ENCODE measurements at places on chromosomes 6 and 20.
A peak's percentile ranks its signal among the peaks of the same experiment; 100 is the strongest.

GRCh38 chr6:28747631-28748157 lies 176.1 kb downstream of the TRIM27 start:
- peak; percentile 11 for DNase-seq

DNA sequence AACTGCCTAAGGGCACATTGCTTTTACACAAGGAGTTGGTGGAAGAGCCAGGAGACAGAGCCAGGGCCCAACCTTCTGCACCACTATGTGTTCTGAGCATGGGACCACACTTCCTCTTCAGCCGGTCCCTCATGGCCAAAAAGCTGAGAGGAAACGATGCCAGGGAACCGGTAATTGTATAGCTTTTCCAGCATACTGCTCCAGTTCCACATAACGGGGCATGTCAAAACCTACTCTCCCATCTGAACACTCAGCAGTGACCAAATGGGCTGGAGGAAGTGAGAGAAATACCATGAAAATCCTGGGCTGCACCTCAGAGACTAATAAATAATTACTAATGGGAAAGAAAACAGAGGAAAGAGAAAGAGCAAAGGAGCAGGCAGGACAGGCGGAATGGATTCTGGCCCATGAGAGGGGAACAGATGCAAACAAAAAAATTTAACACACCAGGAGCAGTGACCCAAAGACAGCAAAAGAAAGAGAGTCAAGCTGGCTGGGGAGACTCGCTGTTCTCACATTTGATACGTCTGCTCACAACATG lies 52.0 kb upstream of the BMP2 start:
- DNase-seq = peak; percentile 13

DNA sequence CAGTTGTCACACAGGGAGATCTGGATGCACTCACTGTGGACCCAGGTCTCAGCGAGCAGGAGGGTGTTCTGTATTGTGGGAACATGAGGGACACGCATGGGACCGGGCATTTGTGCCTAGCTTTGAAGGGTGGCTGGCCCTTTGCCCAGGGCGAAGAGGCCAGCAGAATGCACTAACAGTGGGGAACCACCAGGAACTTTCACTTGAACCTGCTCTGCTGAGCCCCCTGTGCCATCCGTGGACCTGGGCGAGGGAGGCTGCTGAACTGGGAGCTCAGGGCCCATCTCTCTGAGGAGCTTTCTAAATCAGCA lies 1.2 kb upstream of the ULBP2 start:
- DNase-seq = no peak

DNA sequence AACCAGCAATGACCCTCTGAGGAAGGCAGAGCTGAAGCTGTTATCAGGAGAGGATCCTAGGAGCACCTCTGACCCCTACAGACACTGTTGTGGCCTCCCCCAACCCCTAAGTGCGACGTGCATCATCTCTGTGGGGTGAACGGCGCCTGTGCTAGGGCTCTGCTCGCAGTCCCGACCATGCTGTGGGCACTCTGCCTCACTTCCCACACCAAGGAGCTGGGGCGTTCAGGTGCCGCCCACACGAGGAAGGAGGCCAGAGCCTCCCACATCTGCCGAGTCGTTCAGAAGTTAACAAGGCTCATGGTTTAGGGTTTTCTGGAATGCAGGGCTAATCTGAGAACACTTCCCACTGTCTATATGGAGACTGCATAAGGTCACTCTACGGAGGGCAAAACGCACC lies 62.1 kb downstream of the GINS1 start:
- DNase-seq = no peak

DNA sequence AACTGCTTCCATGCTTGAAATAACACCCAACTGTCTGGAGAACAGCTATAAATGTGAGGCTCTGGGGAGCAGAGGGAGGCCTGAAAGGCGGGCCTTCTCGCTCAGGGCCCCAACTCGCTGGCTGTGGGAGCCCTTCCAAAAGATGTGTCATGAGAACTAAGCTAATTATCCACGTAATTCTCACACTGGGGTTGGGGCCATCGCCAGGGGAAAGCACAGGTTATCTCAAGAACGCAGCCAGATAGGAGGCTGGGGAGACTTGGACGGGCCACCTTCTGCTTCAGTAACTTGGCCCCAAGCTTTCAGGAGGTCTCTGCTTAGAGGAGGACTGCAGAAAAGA lies 1.6 kb downstream of the PXDC1 start:
- no peak for DNase-seq

GRCh38 chr6:127886603-127887002 lies 14.3 kb downstream of the THEMIS start:
- DNase-seq = no peak

- no peak for DNase-seq
These were observed 64.2 kb upstream of the SDHAF4 start for GRCh38 chr6:70502484-70502883.

GRCh38 chr6:70998148-70998547 lies 41.3 kb upstream of the B3GAT2 start:
- DNase-seq = no peak

DNA sequence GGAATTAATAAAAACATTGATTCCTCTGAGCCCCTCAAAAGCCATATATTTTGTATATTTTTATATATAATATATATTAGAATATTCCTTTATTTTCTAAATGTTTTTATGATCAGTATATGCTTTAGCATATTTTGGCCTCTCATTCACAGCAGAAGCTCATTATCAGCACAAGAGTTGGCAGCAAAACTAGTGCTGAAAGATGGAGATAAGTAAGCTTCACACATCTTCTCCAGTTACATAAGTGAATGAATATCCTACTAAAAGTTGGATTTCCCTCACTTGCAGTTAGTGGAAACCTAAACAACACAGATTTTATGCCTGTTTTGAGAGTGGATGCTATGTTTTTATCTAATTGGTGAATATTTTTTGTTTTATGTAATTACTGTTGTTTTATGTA lies 1303.8 kb upstream of the ADGRB3 start:
- no peak for DNase-seq

- DNase-seq = no peak
These were observed 217.1 kb downstream of the ALDH8A1 start for GRCh38 chr6:134732763-134733162.

- DNase-seq = no peak
These were observed 2.9 kb downstream of the TNNC2 start for GRCh38 chr20:45823949-45824835.

GRCh38 chr20:22389836-22390542 lies 194.4 kb downstream of the FOXA2 start:
- no peak for DNase-seq

DNA sequence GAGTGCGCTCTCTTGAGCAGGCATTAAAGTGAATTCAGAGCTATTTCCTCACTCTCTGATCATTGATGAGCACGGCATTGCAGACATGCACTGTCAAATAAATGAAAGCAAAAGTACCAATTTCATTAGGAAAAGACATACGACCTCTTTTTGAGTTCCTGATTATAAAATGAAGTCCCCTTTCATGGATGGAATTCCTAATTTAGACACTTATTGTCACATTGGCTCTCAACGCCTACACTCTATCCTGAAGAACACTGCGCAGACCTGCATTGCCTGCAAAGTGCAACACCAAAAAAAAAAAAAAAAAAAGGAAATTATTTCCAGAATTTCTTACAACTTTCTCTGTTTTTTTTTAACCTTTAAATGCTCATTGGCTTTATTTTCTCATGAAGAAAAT lies 1.6 kb downstream of the ADGRB3 start:
- DNase-seq = no peak

DNA sequence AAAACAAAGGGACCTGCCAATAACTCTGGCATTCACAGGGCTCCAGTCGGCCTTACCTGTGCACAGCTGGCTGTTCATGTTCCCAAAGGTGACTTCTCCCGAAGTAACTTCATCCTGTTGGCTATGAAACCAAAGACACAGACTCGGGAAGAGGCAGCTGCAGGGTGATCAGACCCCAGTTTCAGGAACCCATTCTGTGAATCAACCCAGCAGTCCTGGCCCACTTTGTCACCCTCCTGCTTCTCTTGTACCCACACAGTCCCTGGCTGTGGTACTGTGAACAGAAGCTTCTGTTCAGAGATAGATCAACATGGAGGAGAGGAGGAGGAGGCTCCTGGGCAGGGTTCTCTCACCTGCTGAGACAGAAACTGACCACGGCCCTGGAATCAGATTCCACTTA lies 8.7 kb upstream of the PGC start:
- DNase-seq = no peak

DNA sequence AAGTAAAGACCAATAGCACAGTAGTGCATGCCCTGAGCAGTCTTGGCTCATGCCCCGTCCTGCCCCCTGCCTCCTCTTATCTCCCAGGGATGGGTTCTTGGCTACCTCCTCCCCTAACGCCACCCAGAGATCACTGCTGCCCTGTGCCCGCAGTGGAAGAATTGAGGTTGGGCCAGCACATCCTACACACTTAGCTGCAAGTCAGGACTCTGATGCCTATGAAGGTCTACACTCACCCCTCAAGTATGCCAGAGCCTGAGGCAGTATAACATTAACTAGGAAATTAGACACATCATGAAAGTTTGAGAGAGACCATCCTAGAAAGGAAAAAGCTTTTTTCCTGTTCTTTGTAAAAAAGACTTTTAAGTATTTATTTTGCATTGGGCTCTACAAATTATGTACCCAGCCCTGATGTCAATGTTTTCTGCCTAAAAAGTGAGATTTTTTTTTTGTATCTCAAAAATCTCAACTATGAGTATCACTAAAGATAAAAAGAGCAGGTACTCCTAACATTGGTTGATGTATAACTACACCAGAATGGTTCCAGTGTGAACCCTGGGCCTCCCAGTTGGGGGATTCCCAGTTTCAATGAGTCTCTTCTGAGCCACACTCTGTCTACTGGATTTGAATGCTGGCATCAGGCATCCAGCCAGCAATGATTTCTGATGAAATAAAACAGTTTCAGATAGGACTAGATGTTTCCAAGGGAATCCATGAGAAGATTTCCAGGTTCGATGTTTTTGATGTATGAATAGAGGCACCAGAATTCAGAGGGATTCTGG lies 115.4 kb downstream of the ISM1 start:
- no peak for DNase-seq

GRCh38 chr6:148351309-148351708 lies 8.7 kb downstream of the SASH1 start:
- DNase-seq = peak; percentile 59

- DNase-seq = peak; percentile 59
These were observed 69.8 kb upstream of the FAM184A start for GRCh38 chr6:119148098-119148824.

- no peak for DNase-seq
These were observed 149.7 kb upstream of the TNFAIP3 start for GRCh38 chr6:137717074-137718073.

DNA sequence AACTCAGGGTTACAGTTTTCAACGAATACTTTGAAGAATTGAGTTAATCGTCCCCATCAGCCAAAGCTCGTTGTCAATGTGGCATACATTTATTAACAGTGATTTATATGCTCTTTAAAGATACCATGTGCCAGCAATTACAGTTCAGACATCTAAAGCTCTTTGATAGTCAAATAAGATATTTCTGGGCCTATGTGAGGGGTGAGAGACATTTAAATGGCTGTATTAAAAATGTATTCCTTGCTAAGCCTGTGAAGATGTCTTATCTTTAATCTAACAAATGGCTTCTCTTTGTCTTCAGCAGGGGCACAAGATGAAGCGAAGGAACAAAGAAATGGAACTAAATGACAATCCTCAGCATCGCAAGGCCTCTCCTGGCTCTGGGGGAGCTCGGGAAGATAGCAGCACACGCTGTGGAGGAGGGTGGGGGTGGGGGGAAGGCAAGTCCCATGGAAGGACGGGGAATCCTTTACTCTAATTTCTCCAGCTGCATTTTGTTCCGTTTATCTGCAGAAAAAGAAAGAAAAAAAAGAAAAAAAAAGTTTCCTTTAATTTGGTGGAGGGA lies 523.6 kb downstream of the KIF16B start:
- no peak for DNase-seq

- no peak for DNase-seq
These were observed 110.8 kb upstream of the GPR6 start for GRCh38 chr6:109867009-109867969.

GRCh38 chr20:57330998-57331397 lies 1.4 kb downstream of the SPO11 start:
- peak; percentile 56 for DNase-seq

GRCh38 chr6:71287926-71288227 lies 734 bp upstream of the OGFRL1 start:
- no peak for DNase-seq

DNA sequence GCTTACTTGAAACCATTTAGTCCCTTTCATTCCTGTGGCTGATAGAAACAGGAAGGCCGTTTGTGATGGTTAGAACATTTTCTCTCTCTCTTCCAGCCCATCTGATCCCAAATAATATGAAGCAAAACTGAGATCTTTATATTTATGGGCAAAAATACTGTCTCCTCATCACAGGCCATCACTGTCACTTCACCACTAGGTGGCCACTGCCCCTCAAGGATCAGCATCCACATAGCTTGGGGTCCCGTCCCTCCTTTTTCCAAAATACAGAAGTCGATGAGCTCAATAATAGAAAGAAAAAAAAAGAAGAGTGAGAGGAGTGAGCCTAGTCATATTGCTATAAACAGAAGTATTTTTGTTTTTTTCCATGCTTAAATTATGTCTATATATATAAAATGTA lies 46.4 kb upstream of the LAMP5 start:
- peak; percentile 83 for DNase-seq

DNA sequence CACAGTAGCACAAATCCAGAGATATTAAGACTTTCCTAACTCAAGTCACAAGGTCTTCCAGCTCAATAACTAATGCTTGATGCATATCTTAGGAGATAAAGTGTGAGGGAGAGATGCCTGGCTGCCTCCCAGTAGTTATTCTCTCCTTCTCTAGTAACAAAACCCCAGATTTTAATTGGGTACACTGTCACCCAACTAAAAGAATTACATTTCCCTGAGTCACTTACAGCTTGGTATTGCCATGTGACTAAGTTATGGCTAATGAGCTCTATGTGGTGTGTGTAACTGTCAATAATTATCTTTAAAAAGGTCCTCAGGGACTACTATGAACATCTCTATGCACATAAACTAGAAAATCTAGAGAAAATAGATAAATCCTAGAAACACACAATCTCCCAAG lies 32.0 kb downstream of the KIF6 start:
- DNase-seq = no peak

DNA sequence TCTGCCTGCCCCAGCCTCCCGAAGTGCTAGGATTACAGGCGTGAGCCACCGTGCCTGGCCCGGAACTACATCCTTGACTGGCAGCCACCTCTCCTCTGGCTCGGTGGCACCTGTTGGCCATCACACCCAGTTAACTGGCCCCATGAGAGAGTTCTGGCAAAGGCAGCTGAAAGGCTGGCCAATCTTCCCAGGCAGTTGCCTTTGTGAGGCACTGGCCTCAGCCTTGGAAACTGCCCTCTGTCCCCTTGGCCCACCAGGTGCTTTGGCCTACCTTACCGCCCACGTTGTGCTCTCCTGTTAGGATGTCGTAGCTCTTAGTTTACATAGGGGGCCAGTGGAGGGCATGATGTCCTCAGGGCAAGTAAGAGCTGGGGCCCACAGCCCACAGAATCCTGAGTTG lies 9.6 kb upstream of the MANBAL start:
- DNase-seq = no peak

GRCh38 chr6:125207956-125208355 lies 54.4 kb downstream of the TPD52L1 start:
- peak; percentile 41 for DNase-seq

- DNase-seq = no peak
These were observed 13.9 kb downstream of the NR2E1 start for GRCh38 chr6:108179741-108180140.

- peak; percentile 77 for DNase-seq
These were observed 183.6 kb downstream of the JARID2 start for GRCh38 chr6:15429141-15430110.
